ENCODE measurements at places on chromosomes 4 and X.

- DNase-seq: no peak
These were observed 64.5 kb downstream of the DKK2 start for GRCh38 chr4:106971636-106972035.

DNA sequence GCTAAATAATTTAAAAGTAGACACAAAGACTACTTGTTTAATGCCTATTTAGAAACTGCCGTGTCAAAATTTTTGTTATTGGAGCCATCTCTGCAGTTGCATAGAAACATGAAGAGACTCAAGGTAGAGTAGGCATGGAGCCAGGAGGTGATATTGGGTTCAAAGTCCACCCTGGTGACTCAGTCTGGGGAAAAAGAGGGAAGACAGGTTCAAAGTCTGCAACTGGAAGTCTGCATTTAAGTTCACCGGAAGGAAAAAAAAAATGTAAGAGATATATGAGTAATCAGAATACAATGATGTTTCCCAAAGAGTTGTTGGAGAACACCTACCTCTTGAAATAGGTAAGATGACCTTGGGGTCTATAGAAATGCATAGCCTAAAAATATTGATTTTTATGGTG is 67.4 kb upstream of the QRFPR start:
- no peak for DNase-seq

DNA sequence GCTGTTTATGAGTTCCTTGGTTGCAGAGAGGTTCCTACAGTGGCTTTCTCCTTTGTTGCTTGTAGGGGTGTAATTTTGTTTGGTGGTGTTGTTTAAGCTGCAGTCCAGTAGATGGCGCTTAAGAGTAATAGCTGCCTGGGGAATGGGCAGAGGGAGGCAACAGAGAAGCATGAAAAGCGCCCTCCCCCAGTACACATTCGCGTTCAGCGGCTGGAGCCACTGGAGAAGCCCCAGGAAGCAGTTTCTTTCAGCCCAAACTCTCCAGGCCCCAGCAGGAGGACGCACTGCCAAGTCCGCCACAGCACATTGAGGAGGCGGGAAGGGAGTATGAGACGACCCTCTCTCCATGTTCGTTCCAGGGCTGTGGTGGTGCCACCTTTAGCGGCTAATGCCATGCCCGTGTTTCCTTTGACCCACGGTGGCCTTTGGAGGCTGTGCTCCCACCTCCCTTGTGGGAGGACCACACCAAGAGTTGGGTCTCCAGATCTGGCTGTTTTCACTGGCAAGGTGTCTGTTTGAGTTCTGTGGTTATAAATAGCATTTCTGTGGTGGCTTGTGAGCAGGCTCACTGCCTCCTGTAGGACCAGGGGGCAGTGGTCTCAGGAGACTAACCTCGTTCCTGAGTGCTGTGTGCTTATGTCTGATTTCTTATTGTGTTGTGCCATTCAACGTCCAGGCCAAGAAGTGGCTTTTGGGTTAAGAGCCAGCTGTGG is 252.3 kb downstream of the ARHGAP10 start:
- DNase-seq: no peak

- DNase-seq: no peak
These were observed 92.4 kb upstream of the WDR17 start for GRCh38 chr4:175973027-175973923.

- DNase-seq: peak; percentile 5
These were observed 66.0 kb upstream of the GEMIN8 start for GRCh38 chrX:14095702-14096101.

- DNase-seq: no peak
These were observed 25.8 kb upstream of the DYNLT3 start for GRCh38 chrX:37873220-37873619.

GRCh38 chr4:8286719-8287342 is 17.3 kb downstream of the HTRA3 start:
- no peak for DNase-seq

GRCh38 chr4:178275671-178276360 is 833.6 kb upstream of the AGA start:
- DNase-seq: no peak

DNA sequence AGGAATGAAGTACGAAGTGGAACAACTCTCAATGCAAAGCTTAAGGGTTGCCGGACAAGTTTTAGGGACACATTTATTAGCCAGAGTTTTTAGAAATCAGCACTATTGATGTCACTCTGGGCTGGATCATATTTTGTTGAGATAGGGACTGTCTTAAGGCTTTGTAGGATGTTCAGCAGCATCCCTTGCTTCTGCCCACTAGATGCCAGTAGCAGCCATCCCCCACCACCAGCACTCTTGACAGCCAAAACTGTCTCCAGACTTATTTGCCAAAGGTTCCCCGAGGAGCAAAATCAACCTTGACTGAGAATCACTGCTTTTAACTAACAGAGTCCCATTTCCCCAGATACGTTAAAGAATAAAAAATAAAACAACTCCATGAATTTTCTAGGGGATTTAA is 1497.3 kb downstream of the STIM2 start:
- DNase-seq: no peak

DNA sequence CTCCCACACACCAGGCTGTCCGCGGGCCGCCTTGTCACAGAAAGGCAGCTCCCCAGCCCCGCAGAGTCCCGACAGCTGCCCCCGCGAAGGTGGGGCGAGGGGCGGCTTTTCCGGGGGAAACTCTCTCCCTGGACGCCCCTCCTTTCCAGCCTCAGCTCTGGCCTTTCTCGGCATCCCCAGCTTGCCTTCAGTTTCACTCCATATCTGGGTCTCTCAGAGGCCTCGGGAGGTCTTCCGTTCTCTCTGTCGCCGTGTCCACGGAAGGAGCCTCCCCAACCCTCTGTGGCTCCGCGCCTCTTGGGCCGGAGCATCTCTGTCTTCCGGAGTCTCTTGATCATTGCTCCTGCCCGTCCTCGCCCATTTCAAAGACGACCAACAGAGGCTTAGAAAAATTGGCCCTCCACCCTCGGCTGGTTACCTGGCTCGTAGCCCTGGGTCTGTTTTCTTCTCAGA is 6.1 kb upstream of the MSX1 start:
- DNase-seq: no peak

DNA sequence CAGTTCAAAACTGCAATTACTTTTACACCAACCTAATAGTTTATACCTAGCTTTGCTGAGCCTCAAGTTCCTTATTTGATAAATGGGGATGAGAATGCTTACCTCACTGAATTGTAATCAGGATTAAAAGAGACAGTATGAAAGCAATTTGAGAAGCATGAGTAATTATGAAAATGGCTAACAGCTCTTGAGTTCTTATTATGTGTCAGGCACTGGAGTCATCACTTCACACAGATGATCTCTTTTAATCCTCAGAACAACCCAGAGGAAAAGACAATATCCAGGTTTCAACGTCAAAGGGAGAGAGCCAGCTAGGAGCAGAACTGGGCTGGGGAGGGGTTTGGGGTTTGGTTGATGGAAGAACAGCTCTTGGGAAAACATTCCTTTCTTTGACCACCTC is 221.0 kb upstream of the NWD2 start:
- DNase-seq: no peak

GRCh38 chr4:102598762-102599374 is 97.7 kb downstream of the NFKB1 start:
- no peak for DNase-seq

- DNase-seq: no peak
These were observed 188.4 kb downstream of the UNC5C start for GRCh38 chr4:95360256-95360903.

- DNase-seq: no peak
These were observed 109.9 kb downstream of the SH3RF1 start for GRCh38 chr4:169160825-169161224.

GRCh38 chrX:989959-990510 is 222.4 kb downstream of the CRLF2 start:
- DNase-seq: peak; percentile 85

DNA sequence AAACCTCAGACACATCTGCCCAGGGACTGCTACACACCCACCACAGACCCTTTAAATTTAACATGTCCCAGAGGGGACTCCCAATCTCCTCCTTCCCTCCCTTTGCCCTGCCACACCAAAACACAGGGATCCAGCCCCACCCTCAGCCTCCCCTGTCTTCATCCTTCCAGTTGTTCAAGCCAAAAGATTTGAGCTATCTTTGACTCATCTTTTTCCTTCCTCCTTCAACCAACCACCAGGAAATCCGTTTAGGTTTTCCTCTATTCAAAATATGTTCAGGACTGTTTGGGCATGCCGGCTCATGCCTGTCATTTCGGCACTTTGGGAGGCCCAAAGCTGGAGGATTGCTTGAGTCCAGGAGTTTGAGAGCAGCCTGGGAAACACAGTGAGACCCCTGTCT is 6.9 kb upstream of the STK32B start:
- DNase-seq: no peak

DNA sequence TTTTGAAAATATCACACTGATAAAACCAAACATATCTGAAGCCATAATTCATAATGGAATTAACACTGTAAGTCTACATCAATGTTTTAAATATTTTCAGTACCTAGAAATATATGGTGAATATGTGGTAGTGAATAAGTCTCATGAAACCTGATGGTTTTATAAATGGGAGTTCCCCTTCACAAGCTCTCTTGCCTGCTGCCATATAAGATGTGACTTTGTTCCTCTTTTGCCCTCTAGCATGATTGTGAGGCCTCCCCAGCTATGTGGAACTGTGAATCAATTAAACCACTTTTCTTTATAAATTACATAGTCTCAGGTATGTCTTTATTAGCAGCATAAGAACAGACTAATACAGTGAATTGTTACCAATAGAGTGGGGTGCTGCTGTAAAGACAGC is 536.8 kb upstream of the GALNT7 start:
- DNase-seq: no peak

GRCh38 chrX:140141444-140142029 is 176.2 kb upstream of the CXorf66 start:
- no peak for DNase-seq

GRCh38 chr4:141462361-141462760 is 174.0 kb upstream of the IL15 start:
- no peak for DNase-seq

GRCh38 chr4:56530269-56531148 is 24.9 kb downstream of the ARL9 start:
- peak; percentile 57 for DNase-seq

DNA sequence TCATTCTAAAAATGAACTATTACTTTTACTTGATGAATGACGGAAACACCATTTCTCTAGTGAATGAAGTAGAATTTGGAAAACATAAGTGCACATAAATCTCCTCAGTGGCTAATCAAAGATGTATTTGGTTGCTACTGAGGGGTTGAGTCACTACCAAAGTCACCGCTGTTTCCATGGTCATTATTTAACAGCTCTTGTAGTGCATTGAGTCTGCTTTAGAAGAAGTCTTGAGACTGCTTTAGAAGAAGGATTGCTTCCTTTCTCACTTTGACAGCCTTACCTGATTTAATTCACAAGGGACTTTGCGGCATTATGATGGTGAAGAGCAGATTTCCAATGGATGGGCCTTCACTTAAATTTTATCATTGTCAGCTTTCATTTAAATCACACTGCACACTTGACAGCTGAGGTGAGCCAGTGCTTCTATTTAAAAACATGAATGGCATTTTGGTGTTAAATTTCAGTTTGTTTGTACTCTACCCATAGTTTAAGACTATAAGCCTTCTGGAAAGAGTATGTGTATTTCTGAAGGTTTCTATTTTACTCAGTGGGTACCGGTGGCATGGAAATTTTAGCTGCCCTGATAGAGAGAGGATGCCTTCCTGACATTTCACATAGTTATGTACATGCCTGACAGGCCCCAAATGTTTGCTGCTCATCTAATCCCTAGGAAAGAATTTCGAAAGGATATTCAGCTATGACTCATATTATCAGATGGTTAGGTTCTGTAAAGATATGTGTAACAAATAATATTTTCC is 9.5 kb downstream of the ASB5 start:
- no peak for DNase-seq

DNA sequence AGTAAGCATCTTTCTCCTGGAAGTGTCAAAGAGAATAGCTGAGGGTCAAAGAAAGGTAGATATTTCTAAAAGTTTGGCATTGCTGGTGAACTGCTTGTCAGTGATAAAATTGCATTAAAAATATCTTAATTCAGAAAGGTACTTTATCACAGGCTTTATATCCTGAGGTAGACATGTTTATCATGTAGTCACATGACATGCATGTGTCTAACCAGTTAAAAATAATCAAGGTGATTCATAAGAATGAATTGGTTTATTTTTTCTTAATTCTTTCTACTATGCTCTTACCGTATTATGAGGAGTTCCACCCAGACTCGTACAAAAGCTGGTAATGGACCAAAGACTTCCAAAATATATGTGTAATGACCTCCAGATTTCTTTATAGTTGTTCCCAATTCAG is 6.1 kb downstream of the SLC7A11 start:
- no peak for DNase-seq

GRCh38 chr4:10240691-10241090 is 124.1 kb upstream of the WDR1 start:
- no peak for DNase-seq

All from T-helper 22 cell (primary cell).